ENCODE measurements at places on chromosomes 5 and 9.
A peak's percentile ranks its signal among the peaks of the same experiment; 100 is the strongest.

DNA sequence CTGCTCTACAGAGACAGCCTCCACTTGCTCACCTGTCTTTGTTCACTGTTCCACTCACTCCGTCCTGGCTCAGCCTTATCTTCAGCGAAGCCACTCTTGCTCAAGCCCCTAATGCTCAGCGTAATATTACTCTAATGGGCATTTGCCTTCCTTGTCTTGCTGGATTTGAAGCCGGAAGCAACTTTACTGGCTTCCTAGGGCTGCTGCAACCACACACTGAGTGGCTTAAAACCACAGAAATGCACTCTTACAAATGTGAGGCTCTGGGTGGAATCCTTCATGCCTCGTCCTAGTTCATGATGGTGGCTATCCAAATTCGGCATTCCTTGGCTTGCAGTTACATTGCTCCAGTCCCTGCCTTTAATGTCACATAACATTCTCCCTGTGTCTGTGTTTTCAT, 85.5 kb upstream of the MARCHF11 start:
- no peak for DNase-seq

- DNase-seq: no peak
These were observed 58.1 kb downstream of the PIP5K1B start for GRCh38 chr9:68763104-68763503.

DNA sequence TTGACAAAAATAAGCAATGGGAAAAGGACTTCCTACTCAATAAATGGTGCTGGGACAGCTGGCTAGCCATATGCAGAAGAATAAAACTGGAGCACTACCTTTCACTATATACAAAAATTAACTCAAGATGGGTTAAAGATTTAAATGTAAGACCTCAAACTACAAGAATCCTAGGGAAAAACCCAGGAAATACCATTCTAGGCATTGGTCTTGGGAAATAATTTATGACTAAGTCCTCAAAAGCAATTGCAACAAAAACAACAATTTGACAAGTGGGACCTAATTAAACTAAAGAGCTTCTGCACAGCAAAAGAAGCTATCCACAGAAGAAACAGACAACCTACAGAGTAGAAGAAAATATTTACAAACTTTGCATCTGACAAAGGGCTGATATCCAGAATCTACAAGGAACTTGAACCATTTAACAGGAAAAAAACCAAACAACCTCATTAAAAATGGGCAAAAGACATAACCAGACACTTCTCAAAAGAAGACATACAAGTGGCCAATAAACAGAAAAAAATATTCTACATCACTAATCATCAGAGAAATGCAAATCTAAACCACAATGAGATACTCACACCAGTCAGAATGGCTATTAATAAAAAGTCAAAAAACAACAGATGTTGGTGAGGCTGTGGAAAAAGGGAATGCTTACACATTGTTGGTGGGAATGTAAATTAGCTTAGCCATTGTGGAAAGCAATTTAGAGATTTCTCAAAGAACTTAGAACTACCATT, 75.2 kb upstream of the CPEB4 start:
- no peak for DNase-seq

GRCh38 chr5:178245389-178245788, 12.8 kb upstream of the PHYKPL start:
- DNase-seq: no peak

DNA sequence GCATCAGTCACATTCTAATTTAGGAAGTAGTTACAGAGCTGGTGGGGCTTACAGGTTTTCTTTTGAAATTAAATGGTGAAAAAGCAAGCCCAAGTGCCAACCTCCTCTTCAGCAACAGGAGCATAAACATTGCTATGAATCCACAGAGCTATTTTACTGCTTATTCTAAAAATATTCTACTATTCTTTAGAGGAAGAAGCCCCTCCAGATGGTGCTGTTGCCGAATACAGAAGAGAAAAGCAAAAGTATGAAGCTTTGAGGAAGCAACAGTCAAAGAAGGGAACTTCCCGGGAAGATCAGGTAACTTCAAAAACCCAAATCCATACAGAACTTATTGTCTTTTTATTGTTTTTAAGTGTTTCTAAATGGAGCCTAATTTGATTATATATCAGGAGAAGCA, 202.8 kb downstream of the CWC27 start:
- no peak for DNase-seq

- no peak for DNase-seq
These were observed 51.0 kb upstream of the IL17B start for GRCh38 chr5:149429839-149430721.

- DNase-seq: no peak
These were observed 33.5 kb downstream of the TLX3 start for GRCh38 chr5:171342362-171343111.

- no peak for DNase-seq
These were observed 11.9 kb downstream of the AGTPBP1 start for GRCh38 chr9:85729882-85730281.

GRCh38 chr9:14383294-14383693, 69.4 kb upstream of the NFIB start:
- no peak for DNase-seq

DNA sequence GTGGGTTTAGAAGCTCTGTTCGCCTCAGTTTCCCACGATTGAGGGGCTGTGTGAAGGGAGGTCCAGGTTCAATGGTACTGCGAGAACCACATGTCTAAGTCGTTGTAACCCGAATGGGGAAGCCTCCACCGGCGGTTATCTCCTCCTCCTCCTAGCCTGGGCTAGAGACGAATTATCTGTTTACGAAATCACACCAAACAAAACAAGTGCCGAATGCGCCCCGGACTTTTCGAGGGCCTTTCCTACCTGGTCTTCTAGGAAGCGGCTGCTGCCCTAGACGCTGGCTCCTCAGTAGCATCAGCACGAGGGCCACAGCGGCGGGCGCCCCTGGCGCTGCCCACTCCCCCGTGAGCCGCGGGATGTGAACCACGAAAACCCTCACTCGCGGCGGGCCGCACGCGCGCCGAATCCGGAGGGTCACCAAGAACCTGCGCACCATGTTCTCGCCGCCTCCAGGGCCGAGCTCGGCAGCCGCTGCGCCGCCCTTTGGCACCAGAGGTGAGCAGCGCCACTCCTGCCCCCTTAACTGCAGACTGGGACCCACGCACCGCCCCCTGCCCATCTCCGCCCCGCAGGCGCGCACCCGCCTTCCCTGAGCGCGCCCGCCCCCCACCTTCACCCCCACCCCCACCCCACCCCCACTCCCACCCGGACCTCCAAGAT, at the start of gene CDKN2A:
Gene CDKN2A, minus strand, starts transcription at position 500 of the 663 bp plus-strand sequence.
- peak; percentile 62 for DNase-seq

DNA sequence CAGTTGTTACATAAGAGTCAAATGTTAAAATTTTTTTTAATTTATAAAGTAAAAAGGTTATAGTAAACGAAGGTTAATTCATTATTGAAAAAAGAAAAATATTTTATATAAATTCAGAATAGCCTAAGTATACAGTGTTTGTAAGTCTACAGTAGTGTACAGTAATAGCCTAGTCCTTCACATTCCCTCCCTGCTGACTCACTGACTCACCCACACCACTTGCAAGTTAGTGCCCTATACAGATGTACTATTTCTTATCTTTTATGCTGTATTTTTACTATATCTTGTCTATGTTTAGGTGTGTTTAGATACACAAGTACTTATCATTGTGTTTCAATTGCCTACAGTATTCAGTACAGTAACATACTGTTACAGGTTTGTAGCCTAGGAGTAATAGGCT, 57.6 kb downstream of the MAMDC2 start:
- no peak for DNase-seq

DNA sequence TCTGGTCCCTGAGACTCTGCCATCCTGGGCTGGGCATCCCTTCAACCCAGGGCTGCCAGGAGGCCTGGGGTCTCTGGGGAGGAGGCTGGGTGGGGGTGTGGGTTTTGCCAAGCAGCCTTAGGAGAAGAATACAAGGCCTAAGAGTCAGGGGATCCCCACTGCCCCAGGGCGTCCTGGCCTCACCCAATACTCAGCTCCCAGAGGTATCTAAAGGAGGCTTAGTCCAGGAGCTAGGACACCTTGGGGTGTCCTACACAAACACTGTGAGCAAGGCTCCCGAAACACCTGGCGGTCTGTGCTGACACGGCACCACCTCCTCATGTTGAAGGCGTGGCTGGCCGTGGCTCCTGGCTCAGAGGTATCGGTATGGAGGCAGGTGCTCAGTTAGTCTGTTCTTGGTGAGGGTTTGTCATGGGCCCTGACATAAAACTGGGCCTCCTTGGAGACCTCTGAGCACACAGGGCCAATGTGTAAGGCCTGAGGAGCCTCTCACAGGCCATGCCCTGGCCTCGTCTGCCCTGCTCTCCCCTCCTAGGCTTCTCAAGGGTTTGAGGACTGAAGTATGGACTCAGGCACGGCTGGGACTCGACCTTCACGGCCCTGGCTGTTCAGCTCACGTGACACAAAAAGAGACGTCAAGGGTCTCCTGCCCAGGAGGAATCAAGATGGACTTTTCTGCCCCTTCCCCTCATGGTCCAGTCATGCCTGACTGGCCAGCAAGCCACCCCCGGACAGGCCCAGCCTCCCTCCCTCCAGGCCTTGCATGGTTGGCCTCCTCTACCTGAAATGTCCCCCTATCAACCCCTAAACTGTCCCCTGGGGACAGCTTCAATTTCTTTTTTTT, 277.3 kb downstream of the FSTL4 start:
- DNase-seq: no peak

GRCh38 chr5:77305956-77306355, 95.5 kb downstream of the PDE8B start:
- DNase-seq: no peak

GRCh38 chr9:92614763-92615461, 55.0 kb downstream of the IPPK start:
- DNase-seq: no peak

DNA sequence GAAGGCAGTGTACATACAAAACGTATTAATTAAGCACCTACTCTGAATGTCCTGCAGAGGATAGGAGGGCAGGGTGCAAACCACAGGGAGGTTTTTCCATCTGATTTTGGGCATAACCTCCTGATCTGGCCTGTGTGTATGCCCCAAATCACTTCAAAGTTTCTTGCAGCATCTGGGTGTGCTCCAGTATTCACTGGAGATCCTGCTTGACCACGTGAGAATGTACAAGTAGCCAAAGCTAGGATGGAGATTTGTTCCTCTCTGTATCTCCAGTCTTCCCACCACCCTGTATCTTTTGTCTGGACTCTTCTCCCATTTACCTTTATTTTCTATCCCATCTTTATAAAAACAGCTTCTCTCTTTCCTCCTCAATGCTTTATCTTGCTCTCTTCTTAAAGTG, 207.7 kb downstream of the FBXL7 start:
- no peak for DNase-seq

DNA sequence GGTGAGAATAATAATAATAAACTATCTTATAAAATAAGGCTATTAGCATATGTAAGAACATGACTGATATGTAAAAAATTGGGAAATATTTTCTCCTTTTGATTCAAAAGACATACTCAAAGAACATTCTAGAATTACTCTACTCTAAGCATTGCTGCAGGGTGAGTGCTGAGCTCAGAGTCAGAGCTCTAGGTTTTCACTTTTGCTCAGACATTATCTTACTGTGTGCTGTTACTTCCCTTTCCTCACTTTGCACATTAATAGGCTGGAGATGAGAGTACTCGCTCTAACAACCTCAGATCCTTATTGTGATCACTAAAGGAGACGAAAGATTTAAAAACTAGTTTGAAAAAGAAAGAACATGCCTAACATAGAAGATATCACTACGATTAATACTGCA, 99.4 kb upstream of the C9orf72 start:
- DNase-seq: no peak

DNA sequence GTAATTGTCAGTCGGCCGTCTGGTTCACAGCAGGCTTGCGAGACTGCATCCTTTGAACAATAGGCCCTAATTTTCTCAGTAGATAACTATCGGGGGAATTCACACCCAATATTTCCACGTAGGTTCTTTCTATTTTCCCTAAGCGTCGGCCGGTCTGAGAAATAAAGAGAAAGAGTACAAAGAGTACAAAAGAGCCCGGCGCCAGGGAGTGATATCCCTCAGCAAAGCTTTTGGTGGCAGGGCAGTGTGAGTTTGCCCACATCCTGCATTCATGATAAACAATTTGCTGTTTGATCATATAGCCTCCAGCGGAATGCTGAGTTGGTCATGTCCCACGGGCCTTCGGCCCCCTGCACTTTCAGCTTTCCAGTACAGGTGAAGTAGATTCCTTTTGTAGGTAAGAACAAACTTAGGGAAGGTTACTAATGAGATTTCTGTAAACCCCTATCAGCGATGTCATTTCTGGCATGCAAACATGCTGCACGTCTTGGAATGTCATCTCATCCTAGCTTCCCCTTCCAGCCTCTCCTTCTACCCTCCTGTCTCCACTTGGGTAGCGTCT, 4.7 kb upstream of the PTGR1 start:
- DNase-seq: no peak

DNA sequence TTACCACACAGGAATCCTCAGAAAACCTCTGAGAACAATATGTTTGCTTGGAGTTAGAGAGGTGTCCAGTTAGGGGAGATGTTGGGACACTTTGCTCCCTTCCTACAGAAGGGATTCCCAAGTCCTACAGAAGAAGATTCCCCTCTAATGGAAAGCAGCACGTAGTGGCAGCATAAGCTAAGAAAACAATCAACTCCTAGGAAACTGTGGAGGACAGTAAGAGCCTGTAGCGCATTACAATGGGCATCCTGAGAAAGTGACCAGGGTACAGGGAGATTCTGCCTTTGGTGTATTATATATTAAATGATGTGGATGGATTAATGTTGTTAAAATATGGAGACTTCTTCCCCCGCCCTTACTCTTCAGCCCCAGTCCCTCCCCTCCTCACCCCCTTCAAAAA, 13.9 kb upstream of the RIC1 start:
- no peak for DNase-seq

DNA sequence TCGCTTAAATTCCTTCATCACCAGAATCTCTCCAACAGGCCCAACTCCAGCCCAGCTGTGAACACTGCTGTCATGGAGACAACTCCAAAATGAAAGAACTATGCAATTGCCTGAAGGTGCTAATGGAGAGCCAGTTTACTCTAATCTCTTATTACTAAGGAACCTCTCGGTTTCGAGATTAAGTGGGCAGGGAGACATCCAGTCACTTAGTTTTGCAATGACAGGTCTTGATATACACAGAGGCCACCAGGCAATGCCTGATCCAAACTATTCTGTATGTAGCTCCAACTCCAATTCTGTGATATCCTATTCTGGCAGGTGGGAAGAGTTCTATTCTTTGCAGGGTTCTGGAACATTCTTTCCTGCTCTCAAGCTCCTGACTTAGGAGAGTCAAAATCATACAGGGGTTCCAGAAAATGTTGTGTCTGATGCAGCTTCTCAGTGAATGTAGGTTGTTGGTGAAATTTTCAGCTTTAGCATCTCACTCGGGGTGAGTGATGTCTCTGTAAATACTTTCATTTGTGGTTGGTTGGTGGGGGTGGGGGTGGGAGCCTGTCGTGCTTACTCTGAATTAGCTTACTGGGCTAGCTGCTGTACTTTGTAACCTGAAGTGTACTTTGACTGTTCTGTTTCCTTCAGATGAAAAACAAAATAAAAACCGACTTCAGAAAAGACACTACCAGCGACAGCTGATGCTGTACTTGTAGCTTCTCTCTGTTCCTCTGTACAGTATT, 170.9 kb downstream of the PALM2AKAP2 start:
- no peak for DNase-seq

GRCh38 chr5:80409367-80409966, 1.6 kb downstream of the ZFYVE16 start:
- DNase-seq: no peak

GRCh38 chr5:138503487-138504270, 38.4 kb downstream of the EGR1 start:
- peak; percentile 46 for DNase-seq
